Hematopoietic multipotent progenitor cell treated with erythropoietin and hydrocortisone succinate and interleukin-3 and kit ligand, for 17 days (in vitro differentiated cells): ENCODE measurements at places on chromosomes 7 and 10.

DNA sequence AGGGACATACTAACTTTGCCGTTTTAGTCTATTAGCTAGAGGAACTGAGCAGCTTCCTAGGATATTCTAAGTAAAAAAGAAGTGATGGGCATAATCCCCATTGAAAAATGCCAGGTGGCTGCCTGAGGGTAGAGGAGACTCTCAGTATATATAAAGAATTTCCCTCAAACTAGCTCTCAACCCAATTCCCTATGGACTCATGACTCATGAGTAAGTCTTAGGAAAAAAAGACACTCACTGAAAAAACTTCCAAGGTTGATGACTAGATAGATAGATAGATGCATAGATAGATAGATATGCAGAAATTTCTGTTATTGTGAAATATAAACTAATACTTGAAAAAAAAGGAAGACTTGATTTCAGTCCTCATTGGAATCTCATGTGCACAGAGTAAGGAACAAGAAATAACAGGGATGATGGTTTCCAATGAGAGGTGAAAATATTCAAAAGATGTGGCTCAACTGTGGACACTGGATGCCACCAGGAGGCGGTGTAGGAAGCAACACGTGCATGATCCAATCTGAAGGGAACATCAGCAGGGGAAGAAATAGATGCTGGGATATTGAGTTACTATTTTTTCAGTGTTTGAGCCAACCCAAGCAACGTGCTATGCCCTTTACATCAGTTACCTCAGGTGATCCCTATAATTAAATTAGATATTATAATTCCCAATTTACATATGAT lies 711.0 kb upstream of the LRRTM3 start:
- DNase-seq: no peak

DNA sequence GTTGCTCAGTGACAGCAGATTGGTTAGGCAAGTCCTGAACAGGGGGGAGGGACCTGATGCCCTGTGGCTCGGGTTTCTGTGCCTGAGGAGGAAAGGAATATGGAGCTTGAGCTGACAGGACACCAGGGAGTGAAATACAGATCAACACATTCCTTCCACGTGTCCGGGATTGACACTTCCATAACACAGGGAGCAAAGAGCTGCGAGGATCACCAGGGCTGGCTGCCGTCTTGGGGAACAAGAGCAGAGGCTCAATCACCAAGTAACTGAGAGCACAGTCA lies 36.7 kb upstream of the EFCAB10 start:
- DNase-seq: no peak

GRCh38 chr7:94431176-94431575 lies 36.5 kb downstream of the COL1A2 start:
- DNase-seq: no peak

DNA sequence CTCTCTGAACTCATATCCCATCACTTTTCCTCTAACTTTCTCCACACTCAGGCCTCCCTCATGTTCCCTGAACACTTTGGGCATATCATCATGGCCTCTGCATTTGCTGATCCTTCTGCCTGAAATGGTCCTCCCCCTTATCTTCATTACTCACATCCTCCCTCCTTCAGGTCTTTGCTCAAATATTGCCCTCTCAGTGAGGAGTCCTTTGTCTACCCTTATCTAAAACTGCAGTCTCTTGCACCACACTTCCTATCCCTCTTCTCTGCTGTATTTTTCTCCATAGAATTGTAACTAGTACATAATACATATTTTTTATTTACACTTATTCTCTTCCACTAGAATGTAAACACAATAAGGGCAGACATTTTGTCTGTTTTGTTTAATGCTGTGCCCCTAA lies 41.7 kb downstream of the DNAJC1 start:
- DNase-seq: no peak

- no peak for DNase-seq
These were observed 19.3 kb upstream of the ADAMTS14 start for GRCh38 chr10:70652761-70653657.

DNA sequence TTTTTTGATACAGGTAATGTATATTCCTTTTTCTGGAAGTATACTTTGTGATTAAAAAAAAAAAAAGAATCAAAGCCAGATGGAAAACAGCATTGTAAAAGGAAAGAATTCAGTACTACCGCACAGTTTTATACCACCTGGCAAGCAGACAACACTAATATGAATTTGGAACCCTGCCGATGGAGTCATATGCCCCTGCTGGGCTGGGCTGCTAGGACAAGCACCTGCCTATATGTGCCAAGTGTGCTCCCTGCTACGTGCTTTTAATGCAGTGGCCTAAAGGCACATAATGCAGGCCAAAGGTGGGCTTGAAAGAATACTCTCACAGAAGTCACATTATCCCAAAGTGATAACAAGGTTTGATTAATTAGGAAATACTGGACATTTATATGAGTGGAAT lies 29.8 kb upstream of the WAC start:
- DNase-seq: no peak
